ENCODE measurements at places on chromosomes 7 and 10. TPM values are rescaled to one million over a fixed set of nuclear protein-coding genes. Genes with fewer than 3 reads are reported as not detected.

DNA sequence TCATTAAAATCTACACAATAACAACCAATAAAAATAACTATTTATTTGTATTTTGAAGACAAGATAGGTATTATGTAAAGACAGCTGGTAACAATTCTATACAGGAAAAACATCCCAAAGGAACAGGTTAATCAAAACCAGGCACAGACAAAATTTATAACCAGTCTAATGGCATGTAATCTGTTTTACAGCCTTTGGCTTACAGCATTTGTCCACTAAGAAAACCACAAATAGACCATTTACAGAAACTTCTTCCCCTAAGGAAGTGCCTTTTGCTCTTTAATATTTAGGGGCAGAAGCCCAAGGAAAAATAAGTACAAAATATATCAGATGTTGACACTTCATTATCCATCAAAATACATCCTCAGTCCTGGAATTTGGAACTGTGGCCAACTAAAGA lies 65.0 kb downstream of the SVIL start:
- no peak for DNase-seq

- DNase-seq: no peak
Observed at GRCh38 chr7:70778585-70778984, 353.4 kb upstream of the GALNT17 start.

DNA sequence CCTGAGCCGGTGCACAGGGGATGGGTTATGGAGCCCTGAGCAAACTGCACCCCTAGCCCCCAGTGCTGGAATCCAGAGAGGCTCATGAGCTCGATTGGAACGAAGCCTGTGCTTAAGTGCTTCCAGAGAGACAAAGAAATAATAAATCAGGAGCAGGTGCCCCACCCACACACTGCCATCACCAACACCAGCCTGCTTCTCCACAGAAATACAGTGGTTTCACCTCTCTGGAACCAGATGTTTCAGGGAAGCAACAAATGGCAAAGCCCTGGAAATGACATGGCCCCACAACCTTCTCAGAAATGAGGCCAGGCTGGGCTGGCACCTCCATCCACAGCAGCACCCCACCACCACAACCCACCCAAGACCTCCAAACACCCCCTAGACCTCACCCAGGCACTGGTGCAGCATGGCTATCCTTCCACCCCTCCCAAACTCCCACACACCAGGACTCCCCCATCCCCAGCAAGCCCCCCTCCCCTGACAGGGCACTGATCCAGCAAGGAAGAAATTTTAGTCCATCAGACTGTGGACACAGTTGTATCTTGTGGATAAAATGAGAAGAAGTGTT lies 4.1 kb upstream of the SLC18A3 start:
- DNase-seq: no peak

- DNase-seq: no peak
Observed at GRCh38 chr10:95214793-95215192, 20.8 kb downstream of the ACSM6 start.

DNA sequence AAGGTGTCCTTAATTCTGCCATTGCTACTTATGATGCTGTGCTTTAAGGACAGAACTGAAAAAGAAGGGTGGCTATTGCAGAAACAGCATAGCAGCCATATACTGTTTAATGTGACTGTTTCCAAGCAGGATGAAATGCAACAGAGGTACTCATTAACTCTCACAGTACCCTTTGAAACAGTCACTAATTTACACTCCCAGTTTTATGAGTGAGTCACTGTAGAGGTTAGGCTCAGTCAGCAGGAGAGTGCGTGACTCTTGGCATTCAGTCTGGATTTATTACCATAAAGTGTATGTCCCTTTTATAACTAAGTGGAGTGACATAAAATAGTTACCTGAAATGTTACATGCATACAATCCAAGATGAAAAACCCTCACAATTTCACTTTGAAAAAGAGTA lies 27.7 kb downstream of the ALDH18A1 start:
- DNase-seq: no peak

DNA sequence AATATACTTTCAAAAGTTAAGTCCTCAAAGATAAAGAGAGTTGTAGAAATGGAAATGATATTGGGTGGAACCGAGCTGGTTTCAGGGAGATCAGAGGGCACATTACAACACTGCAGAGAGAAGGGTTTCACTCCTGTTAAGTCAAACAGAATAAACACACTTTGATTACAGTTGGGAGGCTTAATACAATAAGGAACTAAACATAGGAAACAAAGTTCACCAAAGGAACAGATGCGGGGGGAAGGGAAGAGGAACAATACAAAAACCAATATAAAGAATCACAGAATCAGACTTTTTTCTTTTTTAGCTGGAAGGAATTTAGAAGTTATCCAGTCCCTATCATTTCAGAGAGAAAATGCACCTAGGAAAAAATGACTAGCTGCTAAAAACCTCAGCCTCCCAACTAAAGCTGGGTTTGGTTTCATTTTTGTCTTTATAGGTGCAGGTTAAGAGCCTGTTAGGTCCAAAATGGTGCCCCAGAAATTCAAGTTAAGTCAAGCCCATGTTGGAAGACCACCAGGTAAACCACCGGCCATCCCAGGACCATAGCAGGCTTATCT lies 81.9 kb downstream of the DNMBP start:
- DNase-seq: no peak

- peak; percentile 63 for DNase-seq
Observed at GRCh38 chr7:142385491-142386340, 127.9 kb upstream of the PRSS58 start.

GRCh38 chr7:127666602-127667001 lies 14.6 kb downstream of the SND1 start:
- no peak for DNase-seq

- no peak for DNase-seq
Observed at GRCh38 chr7:81470724-81471379, 299.0 kb downstream of the HGF start.

DNA sequence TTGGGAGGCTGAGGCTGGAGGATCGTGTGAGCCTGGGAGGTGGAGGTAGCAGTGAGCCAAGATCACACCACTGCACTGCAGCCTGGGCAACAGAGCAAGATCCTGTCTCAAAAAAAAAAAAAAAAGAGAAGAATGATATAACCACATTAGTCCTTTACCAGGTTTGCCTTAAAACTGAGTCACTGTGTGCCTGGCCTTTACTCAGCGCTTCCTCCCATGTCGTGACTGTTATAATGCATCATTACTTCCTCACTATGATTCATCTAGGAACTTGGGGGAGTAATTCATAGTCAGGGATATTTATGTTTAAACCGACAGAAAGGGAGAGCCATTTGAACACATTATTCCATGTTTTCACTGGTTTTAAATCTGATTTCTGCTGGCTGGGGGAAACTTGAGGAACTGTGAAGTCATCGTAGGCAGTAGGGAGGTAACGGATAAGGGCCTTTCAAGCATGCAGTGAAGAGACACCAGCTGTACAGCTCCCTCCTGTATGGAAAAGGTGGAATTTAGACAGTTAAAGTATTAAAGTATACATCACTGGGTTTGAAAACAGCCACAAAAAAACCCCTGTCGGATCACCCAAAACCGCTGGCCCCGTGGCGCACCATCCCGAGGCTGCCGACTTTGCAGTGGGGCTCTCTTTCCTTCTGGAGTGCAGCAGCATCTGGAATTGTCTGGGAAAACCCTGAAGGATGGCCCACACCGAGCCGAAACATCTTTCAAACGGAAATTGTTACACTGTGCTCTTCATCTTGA lies 119.8 kb downstream of the NKX6-2 start:
- no peak for DNase-seq

DNA sequence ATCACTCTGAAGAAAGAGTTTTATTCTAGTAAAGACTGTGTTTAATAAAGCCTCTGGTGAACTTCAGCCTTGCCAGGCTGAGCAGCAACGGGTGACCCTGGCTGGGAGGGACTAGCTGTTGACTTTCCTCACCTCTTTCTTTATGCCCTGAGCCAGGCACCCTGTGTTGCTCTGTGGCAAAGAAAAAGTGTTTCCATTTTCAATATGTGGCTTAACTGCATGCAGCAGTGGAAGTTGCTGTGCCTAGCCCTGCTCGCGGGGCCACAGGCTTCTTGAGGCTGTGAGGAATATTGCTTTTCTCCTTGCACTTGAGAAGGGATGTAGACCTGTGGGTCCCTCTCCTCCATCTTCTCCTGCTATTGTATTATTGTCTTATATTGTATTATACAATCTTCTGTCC lies 67.0 kb downstream of the CXCL12 start:
- DNase-seq: no peak

DNA sequence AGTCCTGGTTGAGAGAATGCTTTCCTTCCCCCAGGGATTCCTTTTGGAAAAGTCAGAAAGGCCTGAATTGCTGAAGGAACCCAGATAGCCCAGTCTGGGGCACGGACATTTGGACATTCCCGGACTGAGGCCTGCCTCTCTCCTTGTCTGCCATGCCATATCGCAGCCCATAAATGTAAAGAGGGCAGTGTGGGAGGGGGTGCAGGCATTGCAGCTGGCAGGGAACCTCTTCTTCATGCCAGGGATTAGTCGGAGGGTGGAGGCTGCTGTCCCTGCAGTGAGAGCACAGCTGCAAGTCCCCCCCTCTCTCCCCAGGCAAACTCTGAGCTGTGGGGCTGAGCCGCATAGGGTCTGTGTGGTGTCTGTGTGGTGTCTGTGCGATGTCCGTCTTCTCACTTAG lies 486.0 kb upstream of the MKI67 start:
- no peak for DNase-seq

DNA sequence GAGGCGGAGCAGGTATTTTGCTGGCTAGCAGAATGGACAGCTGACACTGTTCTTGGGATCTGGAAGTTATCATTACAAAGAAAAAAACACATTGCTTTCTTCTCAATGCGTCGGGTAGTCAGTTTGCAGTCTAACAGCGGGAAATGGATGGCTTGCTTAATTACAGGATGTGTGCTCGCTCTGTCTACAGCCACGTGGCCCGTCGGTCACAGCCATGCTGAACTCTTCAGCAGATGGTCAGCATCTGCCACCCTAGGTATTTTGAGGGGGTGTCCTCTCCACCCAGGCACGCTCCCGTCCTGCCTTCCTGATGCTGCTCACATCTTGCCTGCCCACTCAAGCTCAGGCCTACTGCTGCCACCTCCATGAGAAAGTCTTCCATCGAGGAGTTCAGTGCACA lies 20.4 kb upstream of the INMT start:
- peak; percentile 42 for DNase-seq

DNA sequence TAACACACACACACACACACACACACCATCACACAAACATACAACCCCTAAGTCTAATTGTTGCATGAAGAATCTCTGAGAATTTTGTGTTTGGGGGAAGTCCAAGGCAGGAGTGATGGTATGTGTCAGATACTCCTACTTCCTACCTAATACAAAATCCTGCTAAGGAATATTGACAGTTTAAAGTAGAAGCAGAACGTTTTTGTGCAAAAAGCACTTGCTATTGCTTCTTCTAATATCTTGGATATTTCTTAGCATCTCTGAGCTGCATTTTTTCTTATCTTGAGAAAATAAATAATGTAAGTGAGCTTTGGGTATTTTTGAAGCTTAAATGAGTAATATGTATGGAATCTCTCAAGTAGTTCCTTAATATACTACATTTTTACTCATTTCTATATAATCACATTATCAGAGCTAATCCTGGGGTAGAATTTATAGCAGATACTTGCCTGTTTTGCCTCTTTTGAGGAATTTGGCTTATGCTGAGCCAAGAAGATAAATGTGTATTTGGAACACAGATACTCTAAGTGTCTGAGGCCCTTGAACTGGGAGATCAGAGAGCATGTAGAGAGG lies 212.3 kb downstream of the DKK1 start:
- no peak for DNase-seq

- DNase-seq: no peak
Observed at GRCh38 chr7:2495418-2496299, 19.5 kb upstream of the GRIFIN start.

GRCh38 chr10:1229574-1229973 lies 173.4 kb downstream of the WDR37 start:
- DNase-seq: no peak

DNA sequence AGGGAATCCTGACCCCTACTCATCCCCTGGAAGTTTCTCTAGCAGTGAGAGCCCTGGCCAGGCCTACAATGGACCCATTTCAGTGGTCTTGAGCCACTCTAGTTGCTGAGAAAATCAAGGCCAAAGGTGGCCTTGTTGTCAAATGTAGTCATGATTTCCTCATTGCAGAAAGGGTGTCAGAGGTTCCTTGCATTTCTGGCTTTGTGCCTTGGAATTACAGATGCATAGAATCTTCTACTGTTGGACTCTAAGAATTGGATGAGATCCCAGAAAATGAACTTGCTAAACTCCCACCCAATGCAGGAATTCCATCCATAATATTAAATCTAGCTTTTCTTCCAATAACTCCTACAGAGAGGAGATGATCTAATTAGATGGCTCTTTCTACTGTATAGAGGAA lies 12.2 kb downstream of the CPA2 start:
- DNase-seq: no peak

GRCh38 chr7:26197153-26198115 lies 3.1 kb downstream of the HNRNPA2B1 start:
- no peak for DNase-seq

- DNase-seq: no peak
Observed at GRCh38 chr7:46391231-46392201, 470.4 kb upstream of the IGFBP3 start.

- no peak for DNase-seq
Observed at GRCh38 chr10:5076615-5077014, 17.6 kb upstream of the AKR1C3 start.

DNA sequence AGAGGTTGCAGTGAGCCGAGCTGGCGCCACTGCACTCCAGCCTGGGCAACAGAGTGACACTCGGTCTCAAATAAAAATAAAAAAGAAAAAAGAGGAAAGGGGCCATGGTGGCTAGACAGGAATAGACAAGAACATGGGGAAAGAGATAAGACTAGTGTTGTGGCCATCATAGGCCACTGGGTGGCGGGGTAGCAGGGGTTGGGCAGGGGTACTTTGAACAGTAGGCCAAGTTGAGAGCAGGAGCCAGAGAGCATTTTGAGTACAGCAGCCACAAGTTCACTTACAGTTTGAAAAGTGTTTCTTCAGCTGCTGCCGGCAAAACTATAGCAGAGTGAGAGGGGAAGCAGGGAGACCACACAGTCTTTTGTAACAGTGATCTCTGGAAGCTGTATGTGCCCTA lies 656.0 kb downstream of the CNTNAP2 start:
- DNase-seq: no peak

DNA sequence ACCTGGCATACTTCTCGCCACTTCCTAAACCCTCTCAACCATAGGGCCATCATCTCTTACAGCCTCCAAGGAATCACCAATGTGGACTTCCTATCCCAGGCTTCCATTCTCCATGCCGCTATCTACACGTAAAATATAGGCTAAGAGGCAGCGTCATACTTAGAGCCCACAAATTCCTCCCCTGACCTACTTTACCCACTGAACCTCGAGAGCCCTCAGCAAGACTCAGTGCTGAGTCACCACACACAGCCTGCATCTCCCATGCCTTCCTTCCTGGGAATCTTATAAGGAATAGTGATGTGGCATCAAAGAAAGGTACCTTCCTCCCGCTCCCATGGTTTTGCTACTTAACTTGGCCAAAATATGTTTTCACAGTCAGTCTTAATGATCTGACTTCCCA lies 435.6 kb upstream of the NFE2L3 start:
- no peak for DNase-seq

SEMA3E gene
- 9.1 TPM for total RNA-seq

AHCYL2 gene
- total RNA-seq: 12.0 TPM

ZCWPW1 gene
- total RNA-seq: 4.4 TPM

SPDYE8 gene
- total RNA-seq: not detected

SRGN gene
- 168 TPM for total RNA-seq

MRLN gene
- total RNA-seq: not detected

PNLIPRP1 gene
- 1.4 TPM for total RNA-seq

AQP1 gene
- total RNA-seq: 680 TPM

ANKRD61 gene
- not detected for total RNA-seq
